ENCODE measurements at places on chromosomes 4 and X. TPM values are rescaled to one million over a fixed set of nuclear protein-coding genes. Genes with fewer than 3 reads are reported as not detected.

The OPHN1 gene
- total RNA-seq = 4.4 TPM

The USP51 gene
- 1.2 TPM for total RNA-seq

The CASP6 gene
- 37.6 TPM for total RNA-seq

The CSAG1 gene
- total RNA-seq = not detected

The JAKMIP1 gene
- total RNA-seq = not detected

The POU4F2 gene
- not detected for total RNA-seq

The PAGE2 gene
- total RNA-seq = not detected

The TMEM150C gene
- 0.38 TPM for total RNA-seq

The DIPK2B gene
- under 0.01 TPM for total RNA-seq
